ENCODE measurements at places on chromosomes 2 and 18.

- no peak for DNase-seq
Observed at GRCh38 chr2:195495966-195496365, 161.1 kb upstream of the SLC39A10 start.

GRCh38 chr2:216985658-216986141, 125.8 kb upstream of the TNP1 start:
- no peak for DNase-seq

GRCh38 chr18:36299015-36299414, 1.5 kb downstream of the FHOD3 start:
- DNase-seq: no peak

- DNase-seq: no peak
Observed at GRCh38 chr2:189163889-189164288, 15.7 kb downstream of the COL5A2 start.

GRCh38 chr18:74229891-74230290, 61.9 kb downstream of the CYB5A start:
- DNase-seq: no peak

DNA sequence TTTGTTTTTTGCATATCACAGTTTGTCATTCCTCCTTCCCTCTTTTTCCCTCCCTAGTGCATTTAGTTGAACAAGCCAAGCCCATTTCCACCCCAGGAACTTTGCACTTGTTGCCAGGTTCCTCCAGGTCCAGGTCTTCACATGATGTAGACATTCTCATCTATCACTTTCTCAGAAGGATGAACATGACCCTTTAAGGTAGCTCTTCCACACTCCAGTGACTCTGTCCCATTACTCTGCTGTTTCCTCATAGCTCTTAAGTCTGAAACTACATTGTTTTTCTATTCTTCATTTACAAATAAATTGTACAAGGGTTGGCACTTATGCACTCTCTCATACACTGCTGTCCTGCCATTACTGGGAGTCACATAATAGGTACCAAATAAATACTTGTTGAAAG, 6.1 kb downstream of the KYNU start:
- no peak for DNase-seq

DNA sequence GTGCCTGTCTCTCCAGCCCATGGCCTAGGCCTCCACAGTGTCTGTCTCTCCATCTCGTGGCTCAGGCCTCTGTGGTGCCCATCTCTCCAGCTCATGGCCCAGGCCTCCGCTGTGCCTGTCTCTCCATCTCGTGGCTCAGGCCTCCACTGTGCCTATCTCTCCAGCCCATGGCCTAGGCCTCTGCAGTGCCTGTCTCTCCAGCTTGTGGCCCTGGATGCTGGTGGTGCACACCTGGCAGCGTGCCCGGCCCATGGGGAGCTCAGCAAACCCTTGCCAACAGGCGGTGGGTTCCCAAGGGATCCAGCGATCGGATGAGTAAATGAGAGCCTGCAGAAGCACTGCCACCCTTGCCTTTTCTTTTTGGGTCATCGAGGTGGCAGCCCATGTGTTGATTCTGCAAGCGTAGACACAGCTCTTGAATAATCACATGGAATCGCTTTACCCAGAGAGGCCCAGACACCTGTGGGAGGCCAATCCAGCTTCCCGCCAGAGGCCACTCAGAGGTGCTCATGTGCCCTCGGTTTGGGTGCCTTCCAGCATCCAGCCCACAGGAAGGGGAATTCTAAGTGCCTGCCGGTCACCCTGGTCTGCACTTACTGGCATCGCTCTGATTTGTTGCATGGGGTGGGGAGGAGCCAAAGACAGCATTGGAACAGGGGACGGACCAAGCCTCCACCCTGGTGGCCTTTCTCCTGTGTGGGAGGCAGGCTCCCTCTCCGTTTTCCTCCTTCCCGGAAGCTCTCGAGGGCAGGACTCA, 101.8 kb upstream of the HDAC4 start:
- DNase-seq: no peak

- DNase-seq: no peak
Observed at GRCh38 chr2:128645631-128646030, 327.0 kb upstream of the HS6ST1 start.

DNA sequence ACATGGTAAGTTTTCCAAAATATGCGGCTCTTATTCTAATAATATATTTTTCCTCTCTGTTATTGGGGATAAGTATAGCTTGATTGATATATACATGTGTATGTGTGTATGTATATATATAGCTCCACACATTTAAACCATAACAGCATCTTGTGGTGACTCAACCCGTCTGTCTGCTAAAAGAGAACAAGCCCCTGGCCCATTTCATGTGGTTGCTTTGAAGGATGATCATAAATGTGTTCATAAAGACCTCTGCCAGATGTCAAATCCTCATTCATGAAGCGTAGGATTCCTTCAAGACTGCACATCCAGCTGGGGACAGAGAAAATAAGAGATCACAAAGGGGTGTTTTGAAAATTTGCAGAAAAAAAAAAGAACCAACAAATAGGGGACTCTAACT, 79.3 kb downstream of the RHOB start:
- no peak for DNase-seq

DNA sequence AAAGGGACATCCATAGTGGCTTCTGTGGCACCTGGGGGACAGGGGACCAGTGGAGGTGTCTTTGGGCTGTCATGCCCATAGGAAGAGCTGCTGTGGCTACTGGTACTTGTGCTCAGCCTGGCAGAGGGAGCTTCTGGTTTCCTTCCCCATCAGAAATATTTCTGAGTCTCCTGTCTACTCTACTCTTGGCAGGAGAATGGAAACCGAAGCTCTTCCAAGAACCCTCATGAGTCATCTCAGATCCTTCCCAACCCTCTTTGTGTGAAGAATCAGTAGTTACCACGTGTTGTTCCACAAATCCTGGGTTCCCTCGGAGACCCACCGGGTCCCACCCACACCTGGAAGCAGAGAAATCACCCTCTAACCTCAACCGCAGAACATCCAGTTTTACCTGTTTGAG, 234.9 kb downstream of the FHOD3 start:
- no peak for DNase-seq

DNA sequence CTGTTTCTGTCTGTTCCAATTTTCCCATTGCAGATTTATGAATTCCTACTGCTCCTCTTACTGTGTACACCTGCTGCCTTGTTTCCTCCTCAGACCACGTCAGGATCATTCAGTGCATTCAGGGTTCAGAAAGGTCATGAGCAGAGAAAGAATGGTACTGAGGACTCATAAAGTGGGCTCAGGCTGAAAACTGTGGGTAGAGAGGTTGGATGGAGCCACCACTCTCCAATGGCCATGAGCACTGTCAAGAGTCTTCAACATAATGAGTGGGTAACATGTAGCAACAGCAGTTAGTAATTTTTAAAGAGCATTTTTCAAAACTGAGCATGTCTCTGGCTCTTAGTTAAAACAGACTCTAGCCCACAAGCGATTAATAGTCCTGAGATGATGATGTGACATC, 138.2 kb downstream of the ZEB2 start:
- no peak for DNase-seq

DNA sequence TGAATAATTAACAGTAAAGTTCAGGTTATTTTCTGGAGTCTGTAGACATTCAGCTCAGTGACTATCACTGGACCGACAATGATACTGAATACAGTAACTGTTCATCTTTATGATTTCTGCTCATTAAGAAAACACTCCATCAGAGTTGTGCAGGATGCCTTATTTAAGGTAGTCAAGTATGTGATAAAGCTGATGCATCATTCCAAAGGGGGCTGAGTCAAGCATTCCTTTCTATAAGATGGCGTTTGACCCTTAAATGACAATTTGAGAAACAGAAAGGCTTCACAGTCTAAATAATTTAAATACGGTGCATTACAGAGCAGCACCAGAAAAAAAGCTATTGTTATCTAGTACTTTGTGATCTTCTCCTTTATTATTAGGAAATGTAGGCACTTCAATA, 131.1 kb downstream of the CDH2 start:
- DNase-seq: no peak

- peak; percentile 55 for DNase-seq
Observed at GRCh38 chr2:234257859-234258561, 207.5 kb downstream of the SPP2 start.

DNA sequence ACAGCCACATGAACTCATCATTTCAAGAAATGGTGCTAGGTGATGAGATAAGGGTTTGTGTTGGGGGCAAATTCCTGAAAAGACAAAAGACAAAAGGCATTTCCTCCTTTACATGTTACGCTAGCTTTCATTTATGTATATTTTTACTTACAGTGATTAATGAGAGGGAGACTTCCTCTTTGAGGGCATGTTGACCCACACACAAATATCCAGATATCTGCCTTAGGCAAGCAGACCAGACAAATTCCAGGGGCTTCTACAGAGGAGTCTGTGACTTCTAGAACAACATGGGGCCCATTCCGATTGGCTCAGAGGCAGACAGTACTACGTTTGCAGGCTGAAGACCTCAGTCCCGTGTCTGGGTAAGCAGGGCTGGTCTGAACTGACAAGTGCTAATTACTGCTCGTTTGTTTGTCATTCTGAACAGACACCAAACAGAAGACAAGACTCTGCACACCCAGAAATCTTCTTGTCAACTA, 74.8 kb upstream of the ST6GAL2 start:
- no peak for DNase-seq

GRCh38 chr2:218953366-218953954, 6.0 kb upstream of the CDK5R2 start:
- no peak for DNase-seq

- no peak for DNase-seq
Observed at GRCh38 chr2:141392517-141393213, 738.2 kb downstream of the LRP1B start.

- DNase-seq: no peak
Observed at GRCh38 chr2:146604521-146604920, 1240.3 kb upstream of the ACVR2A start.

DNA sequence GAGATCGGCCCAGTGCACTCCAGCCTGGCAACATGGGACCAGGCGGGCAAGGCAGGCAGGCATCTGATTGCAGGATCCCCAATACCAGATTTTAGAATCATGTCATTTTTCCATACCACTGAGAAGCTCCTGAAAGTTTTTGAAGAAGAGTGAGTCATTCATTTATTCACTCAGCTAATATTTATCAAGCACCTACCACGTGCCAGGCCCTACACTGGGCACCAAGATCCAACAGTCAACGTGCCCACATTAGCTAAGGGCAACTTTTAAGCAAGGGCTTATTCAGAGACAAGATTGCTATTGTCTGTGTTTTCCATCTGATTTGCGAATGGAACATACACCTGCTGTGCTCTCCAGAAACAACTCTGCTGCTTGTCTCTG, 126.8 kb upstream of the LGALSL start:
- no peak for DNase-seq

DNA sequence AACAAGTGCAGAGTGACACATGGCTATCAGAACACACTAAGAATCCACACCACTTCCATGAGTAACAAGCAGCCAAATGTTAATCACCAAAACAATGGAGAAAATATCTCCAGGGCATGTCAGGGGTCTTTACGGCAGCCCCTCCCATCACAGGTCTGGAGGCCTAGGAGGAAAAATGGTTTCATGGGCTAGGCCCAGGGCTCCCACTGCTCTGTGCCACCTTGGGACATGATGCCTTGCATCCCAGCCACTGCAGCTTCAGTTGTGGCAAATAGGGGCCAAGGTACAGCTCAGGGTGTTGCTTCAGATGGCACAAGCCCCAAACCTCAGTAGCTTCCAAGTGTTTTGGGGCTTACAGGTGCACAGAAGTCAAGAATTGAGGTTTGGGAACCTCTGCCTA, 66.6 kb downstream of the NEURL3 start:
- no peak for DNase-seq

Data from stimulated activated CD4-positive, alpha-beta T cell treated with anti-CD3 and anti-CD28 coated beads, Interleukin-1b, Interleukin-23, amount 100 ng/mL, for 48 hours (primary cell).